ENCODE measurements at places on chromosomes 5 and 9.

DNA sequence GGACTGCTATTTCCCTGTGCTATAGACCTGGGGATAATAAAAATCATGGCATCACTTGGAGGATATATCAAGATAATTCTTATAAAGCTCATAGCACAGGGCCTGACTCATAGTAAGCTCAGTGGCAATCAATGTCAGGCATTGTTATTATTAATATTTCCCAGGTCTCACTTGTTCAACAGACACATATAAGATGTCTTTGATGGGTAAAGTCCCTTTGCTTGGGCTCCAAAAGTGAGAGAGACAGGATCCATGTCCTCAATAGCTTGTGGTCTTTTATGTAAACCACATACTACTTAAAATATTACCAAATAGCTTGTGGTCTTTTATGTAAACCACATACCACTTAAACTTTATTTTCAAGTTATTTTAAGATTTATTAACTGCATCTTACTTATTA, 11.2 kb downstream of the SH3RF2 start:
- no peak for DNase-seq

DNA sequence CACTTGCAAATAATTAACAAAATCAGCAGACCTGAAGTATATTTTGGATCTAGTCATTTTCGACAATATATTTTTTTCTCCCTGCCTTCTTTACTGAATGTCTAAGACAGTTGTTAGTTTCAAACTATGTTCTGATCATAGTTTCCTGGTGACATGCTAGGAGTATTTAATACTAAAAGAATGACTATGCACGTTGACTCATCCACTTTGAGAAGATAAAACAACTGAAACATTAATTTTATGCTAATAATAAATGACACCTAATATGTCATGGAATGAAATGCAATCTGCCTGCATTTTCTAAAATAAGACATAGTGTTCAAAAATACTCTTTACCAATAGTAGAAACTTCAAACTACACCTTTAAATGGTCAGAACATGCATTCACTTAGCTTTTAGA, 2123.7 kb upstream of the C9orf72 start:
- no peak for DNase-seq

DNA sequence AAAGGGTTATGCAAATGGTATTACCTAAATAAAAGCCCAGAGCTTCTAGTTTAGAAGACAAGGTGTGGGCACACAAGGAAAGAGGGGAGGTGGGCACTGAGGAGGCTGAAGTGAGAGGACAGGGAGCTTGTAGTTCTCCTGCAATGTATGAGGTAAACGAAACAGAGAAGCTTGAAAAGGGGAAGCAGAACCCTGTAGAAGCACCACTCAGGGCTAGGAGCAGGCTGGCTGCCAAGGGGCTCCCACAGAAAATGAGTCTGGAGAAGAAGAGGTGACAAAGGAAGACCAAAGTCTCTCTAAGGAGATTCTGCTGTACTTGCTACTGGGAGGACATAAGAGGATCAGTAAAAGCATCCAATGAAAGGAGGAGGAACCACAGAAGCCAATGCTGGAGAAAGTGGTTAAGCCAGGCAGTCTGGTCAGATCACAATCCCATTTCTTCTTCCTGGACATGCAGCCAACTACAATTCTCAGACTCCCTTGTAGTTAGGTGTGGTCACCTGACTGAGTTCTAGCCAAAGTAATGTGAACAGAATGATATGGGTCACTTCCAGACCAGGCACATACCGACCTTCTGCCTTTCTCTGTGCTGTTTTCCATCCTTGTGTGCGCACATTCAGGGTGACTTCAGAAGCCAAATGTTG, 174.5 kb upstream of the MAP3K1 start:
- DNase-seq = no peak

DNA sequence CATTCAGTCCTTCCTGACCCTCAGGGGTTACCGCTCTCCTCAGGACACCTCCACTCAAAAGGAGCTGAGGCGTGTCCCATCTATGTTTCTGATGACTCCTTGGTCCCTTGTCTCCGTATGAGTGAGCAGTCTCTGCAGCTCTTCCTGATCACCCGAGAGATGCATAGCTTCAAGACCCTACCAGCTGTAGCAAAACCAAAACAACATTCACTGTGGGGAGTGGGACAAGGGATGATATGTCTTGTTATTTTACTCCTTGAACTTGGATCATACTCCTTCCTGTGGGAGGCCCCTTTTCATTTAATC, 14.4 kb downstream of the GLDC start:
- DNase-seq = no peak

DNA sequence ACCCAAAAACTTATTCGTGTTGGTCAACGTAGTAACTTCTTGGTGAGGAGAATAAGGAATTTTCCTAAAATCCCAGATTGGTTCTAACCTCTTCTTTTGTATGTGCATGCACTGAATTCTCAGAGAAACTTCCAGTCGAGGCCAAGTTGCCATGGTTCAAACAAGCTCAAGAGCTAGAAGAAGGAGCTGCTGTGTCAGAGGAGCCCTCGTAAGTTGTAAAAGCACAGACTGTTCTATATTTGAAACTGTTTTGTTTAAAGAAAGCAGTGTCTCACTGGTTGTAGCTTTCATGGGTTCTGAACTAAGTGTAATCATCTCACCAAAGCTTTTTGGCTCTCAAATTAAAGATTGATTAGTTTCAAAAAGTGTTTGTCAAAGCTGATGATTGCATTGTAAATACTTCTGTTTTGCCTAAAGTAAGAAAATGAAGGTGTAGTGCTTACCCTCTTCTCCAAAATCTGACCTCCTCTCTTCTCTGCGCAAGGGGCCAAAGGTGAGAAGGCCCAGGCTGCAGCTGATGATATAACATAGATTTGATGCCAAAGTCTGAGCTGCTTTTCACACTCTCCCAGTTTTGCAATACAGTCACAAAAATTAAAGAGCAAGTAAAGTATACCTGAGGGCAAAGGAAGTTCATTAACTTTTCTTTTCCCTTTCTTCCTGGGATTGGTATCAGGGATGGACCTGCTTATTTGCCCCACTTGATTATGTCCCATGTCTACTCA, 210.8 kb downstream of the ADAMTSL1 start:
- no peak for DNase-seq

GRCh38 chr5:32545102-32545800, 40.1 kb upstream of the SUB1 start:
- no peak for DNase-seq

GRCh38 chr5:148747536-148747906, 78.9 kb upstream of the ADRB2 start:
- no peak for DNase-seq

DNA sequence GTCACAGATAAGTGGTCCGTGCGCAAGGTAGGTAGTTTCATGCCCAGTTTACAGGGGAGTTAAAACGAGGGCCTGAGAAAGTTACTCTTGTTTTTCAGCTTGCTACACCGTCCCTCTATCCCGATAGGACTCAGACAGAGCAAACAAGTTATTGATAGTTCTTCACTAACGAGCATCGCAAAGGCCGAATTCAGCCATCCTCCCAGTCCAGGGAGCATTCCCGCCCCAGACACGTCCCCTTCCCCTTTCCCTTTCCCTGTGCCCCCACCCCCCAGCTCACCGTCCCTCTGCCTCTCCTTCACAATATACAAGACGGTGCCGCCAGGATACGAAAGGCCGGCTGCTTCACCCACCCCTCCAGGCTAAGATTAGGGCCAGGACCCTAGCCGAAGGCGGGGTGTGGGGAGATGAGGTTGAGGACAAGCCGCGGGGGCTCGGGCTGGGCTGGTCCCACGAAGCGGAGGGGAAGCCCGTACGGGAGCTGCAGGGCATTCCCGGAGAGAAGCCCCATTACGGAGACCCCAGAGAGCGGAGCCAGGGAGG, 599 bp downstream of the KIAA1191 start:
- DNase-seq = no peak

DNA sequence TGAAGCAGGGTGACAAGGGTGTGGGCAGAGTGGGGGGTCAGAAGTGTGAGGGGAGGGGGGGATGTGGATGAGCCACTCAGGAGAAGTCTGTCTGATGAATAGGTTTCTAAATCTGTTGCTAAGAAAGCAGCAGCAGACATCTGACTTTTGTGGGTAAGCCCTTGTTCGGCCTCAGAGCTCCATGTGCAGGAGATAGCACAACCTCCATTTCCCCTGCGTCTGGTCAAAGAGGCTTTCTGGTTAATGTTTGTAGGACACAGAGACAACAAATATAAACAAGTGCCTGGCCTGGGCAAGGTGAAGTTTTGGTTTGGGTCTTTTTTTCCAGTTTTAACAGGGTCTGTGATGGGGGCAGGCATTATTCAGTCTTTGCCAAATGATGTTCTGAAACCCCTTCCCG, 57.0 kb upstream of the GNE start:
- DNase-seq = no peak

GRCh38 chr5:81971111-81971711, 612 bp upstream of the ATG10 start:
- DNase-seq = no peak

DNA sequence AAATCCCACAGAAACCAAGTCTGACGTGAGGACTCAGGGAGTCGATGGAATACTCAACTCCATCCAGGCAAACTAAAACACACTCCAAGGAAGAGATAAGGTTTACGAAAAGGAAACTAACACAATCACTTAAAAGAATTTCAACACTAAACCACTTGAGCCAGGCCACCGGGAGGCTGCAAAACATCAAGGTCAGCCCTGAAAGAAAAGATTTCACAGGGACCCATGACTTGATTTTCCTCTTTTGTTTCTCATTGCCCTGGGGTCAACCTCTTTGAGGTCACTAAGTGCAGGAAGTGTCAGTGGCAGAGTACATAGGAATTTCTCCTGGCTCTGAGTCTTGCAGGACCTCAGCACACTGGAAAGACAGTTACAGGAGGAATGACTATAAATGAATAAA, 77.8 kb upstream of the TARS1 start:
- no peak for DNase-seq

- no peak for DNase-seq
Observed at GRCh38 chr9:2506321-2506720, 115.3 kb upstream of the VLDLR start.

GRCh38 chr9:93300175-93300572, 116.2 kb downstream of the WNK2 start:
- no peak for DNase-seq

- DNase-seq = no peak
Observed at GRCh38 chr9:97511655-97512427, 10.4 kb downstream of the TMOD1 start.

GRCh38 chr5:118614731-118615456, 373.5 kb downstream of the DTWD2 start:
- no peak for DNase-seq

Data from stimulated activated naive CD4-positive, alpha-beta T cell treated with Interleukin-2 at 50 U/mL for 16 hours (primary cell).